Epithelial cell of proximal tubule (primary cell): ENCODE measurements at places on chromosomes 12 and 14. TPM values are rescaled to one million over a fixed set of nuclear protein-coding genes. Genes with fewer than 3 reads are reported as not detected.

The OVCH1 gene
- total RNA-seq = not detected in 2 replicates

The CCDC196 gene
- total RNA-seq = not detected in 2 replicates

The LIN7A gene
- 2.2 and 2.3 TPM in 2 replicates for total RNA-seq

The HAL gene
- total RNA-seq = 0.23 TPM in 1 of 2 replicates, not detected in the other

The KERA gene
- not detected in 2 replicates for total RNA-seq

The FOXN3 gene
- 23.2 and 27.8 TPM in 2 replicates for total RNA-seq

The GALNT16 gene
- 0.14 and 0.35 TPM in 2 replicates for total RNA-seq

The SPX gene
- 2.1 and 3.1 TPM in 2 replicates for total RNA-seq

- DNase-seq = no peak
Measured at GRCh38 chr12:19764408-19764807, 325.1 kb downstream of the AEBP2 start.

DNA sequence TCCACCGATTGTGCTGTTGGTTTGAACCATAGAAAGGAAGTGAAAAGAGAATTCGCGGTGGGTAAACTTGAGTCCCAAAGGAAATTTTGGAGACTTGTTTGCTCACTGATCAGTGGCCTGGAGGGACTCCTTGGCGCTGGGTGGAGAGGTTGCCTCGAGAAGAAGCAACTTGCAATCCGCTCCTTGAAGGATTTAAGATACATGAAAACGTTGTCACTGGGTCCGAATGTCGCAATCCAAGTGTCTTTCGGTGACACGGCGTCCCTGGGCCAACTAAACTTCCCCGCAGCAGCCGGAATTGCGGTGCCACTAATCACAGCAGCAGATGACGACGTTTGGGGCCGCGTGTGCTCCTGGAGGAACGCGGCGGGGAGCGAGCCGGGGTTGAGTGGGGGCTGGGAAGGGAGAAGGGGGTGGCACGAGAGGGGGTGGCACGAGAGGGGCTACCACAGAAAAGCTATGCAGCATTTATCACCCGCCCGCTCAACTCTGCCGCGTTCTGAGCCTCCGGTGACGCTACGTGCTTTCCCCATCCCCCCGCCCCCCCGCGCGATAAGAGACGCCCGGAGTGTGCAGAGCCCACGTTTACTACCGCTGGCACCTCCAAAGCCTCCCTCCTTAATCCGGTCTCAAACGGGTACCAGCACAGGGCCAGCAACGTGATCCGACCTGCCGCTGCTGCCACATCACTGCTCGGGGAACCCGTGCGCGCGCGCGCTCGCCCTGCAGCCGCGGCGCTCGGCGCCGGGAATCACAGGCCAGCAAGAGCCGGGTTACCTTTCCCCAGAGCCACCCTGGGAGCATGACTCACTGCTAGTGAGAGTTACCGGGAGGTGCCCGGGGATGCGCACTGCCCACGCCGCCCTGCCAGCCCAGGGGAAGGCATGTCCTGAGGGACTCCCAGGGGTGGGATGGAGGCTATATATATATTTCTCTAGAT, 833 bp upstream of the BHLHE41 start:
- no peak for DNase-seq

GRCh38 chr14:103084021-103084919, at the start of gene LBHD2:
LBHD2 (plus strand) TSS chr14:103084210; CDS start chr14:103086013, 1,803 bp downstream.
- no peak for DNase-seq

DNA sequence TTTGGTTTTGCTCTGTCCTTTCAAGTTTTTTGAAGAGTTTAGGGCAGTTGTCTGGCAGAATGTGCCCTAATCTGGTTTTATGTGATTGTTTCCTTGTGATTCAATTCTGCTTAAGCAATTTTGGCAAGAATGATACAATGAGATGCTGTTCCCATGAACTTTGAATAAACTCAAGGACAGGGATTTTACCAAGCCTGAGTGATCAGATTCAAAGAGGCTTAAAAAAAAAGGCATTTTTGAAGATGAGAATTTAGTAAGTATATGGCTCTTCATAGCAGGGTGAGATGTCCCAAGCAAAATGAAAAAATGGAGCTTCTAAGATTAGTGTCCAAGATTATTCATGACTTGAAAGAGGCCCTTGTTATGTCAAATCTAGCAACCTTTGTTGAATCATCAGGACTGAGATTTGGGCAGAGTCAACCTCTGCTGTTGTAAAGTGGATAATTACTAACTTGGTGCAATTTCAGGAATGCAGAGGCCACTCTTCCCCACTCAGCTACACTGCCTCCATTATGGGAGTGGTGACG, 180.6 kb upstream of the NUDT4 start:
- DNase-seq = no peak

- no peak for DNase-seq
Measured at GRCh38 chr14:67526676-67527459, 6.2 kb upstream of the PLEKHH1 start.

- no peak for DNase-seq
Measured at GRCh38 chr12:48032597-48032996, 28.3 kb upstream of the COL2A1 start.

DNA sequence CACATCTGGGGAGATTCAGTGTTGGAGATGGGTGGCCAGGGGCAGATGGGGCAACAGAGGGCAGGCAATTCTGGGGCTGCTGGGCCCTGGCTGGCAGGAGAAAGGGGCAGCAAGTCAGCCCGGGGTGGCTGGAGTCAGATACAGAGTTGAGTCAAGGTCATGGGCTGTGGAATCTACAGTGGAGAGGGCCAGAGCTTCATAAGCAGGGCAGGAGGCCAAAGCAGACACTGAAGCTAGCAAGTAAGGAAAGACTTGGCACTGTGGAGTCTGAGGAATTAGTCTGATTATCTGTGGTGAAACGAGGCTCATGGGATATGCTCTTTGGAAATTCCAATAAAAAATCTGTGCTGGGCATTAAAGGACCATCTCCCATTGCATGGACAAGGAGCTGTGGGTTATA, 95.5 kb downstream of the TMX1 start:
- no peak for DNase-seq

GRCh38 chr12:53047221-53048032, 2.4 kb upstream of the TNS2 start:
- no peak for DNase-seq

DNA sequence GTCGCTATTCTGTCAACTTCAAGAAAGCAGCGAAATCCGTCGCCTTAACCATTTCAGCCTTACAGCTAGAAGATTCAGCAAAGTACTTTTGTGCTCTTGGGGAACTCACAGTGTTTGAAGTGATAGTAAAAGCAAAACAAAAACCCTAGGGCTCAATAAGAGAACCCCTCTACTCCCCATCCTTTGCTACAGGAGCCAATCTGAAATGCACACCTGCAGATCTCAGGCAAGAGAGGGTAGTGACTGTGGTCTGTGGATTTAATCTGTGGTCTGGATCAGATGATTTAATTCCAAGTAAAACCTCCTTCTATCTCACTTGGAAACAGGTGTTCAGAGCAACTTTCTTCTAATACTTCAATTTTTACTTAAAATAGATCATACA, 422.9 kb upstream of the OR4E1 start:
- no peak for DNase-seq

GRCh38 chr14:30337456-30337855, 221.5 kb upstream of the G2E3 start:
- DNase-seq = no peak

- no peak for DNase-seq
Measured at GRCh38 chr14:98192946-98193345, 1079.1 kb downstream of the BCL11B start.

DNA sequence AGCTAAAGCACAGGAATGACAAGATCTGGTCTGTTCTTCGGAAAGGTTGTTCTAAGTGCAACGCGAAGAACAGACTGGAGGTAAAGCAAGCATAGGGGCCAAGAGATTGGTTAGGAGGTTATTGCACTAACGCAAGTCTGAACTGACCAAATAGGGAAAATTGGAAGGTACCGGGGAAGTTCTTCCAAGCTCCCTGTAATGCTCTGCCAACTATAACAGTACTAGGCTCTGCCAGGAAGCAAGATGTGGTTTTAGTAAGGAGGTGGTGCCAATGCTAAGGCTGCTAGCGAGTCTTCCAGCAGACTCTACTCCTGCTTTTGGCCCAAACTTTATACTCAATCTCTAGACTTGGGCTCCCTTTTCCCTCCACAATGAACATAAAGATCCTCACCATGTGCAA, 138.6 kb downstream of the PAWR start:
- DNase-seq = no peak

DNA sequence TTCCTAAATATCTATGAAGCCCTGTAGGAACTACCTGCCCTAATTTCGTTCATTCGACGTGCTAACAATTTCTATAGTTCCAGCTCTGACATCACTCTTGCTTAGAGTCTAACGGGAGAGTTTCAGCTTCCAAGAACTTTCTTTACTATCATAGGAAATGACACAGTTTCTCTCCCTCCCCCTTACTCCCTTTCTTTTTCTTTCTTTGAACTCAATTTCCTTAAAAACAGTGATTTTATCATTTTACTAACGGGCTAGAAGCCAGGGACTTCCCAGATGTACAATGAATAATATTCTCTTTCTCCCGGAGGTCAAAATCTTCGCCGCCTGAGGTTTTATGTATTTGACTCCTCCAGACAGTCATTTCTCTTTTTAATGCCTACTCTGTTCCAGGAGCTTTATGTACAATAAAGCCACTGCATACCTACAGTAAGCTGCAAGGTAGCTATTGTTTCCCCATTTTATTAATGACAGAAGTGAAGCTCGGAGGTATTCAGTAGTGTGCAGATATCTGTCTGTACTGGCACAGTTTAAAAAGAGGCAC, 15.7 kb downstream of the SMCO2 start:
- no peak for DNase-seq

DNA sequence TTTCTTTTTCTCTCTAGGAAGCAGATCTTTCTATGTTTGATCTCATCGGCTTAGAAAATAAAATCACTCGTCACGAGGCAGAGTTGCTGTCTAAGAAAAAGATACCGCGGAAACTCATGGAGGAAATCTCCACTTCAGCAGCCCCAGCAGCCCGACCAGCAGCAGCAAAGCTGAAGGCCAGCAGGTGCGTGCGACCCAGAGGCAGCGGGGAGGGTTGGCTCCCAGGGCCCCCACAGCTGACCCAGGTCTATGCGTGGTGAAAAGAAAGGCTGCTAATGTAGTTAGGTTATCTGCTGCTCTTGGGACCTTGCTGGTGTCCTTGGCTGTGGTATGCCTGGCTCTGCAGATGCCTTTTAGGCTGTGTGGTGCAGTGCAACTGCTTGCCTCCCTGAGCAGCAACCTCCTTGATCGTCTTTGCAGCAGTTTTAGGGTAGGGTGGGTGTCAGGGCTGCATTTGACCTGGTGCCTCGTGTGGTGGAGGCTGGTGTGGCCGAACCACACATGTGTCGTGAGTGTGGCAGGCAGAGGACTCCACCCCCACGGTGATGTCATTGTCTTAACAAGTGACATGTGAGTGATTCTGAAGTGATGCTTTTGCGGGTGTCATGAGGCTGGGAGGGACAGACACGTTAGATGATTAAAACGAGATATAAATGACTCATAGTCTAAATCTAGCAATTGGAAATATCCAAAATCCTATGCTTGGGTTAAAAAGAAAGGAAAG, 68.6 kb downstream of the EP400 start:
- no peak for DNase-seq

- DNase-seq = no peak
Measured at GRCh38 chr12:6047249-6048237, 76.9 kb downstream of the VWF start.

GRCh38 chr12:123960856-123961255, 11.8 kb downstream of the CCDC92 start:
- no peak for DNase-seq

DNA sequence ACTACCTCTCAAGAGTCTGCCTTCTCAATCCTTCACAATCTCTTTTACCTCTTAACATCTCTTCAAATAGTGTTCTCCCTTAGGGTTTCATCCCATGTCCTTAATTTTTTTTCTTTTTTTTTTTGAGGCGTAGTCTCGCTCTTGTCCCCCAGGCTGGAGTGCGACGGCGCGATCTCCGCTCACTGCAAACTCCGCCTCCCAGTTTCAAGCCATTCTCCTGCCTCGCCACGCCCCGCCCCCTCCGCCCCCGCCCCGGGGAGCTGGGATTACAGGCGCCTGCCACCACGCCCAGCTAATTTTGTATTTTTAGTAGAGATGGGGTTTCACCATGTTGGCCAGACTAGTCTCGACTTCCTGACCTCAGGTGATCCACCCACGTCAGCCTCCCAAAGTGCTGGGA, 7.0 kb upstream of the BCAT1 start:
- DNase-seq = no peak

DNA sequence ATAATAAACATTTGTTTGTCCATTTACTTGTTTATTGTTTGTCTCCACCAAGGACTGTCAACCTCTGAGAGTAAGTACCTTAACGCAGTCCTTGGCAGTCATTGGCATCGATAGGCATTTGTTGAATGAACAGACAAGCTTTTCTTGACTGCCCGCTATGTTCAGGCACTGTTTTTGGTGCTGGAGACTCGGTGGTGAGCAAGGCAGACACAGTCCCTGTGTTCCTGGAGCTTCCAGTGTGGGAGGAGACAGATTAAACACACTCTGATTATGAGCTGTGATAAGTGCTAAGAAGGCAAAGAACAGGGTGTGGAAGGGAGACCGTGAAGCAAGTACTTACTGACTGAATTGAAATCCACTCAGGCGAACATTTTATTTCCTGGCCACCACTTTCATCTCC, 1.2 kb downstream of the ATP6V0A2 start:
- DNase-seq = no peak

- no peak for DNase-seq
Measured at GRCh38 chr14:29893989-29894388, 33.7 kb downstream of the PRKD1 start.

DNA sequence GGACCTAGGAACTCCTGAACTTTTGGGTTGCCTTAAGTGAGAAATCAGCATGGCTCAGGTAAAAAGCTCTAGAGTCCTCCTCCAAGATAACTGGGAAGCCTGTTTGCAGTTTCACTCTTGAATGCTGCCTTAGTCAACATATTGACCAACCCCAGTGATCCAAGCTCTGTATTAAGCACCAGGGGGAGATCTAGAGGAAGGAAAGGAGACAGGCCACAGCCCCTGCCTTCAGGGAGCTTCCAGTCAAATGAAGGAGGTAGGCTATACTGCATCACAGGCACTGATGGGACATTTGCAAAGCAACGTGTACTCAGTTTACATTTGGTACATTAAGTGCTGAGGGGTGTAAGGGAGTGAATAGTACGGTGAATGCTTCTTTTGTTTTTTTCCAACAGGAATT, 1.2 kb upstream of the CSAD start:
- DNase-seq = no peak
